Stimulated activated CD8-positive, alpha-beta memory T cell treated with anti-CD3 and anti-CD28 coated beads, Interleukin-4, amount 100 ng/mL, for 48 hours (primary cell): ENCODE measurements at places on chromosomes 16 and 17.

DNA sequence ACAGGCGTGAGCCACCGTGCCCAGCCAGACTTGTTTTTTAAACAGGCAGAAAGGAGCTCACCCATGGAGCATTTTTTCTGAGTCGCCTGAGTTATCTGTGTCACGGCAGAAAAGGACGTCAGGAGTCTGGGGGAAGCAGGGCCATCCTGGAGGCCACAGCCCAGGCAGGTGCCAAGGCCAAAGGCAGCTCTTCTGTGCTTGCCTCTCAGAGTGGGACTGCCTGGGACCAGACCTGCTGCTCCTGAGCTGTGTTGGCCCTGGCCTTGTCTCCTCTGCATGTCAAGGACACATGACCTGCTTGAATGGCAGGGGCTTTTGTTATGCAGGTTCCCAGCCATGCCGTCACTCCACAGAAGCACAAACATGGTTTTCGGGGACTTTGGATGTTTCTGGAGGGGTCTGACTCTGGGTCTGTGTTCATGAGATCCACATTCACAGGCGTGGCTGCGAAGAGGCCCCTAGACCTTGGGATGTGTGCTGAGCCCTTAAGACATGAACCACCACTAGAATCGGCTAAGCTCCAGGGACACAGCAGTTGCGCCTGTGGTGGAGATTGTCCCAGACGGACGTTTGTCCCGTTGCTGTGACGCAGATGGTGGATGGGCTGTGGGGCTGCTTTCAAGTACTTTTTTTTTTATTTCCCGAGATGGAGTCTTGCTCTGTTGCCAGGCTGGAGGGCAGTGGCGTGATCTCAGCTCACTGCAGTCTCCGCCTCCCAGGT is 33.8 kb downstream of the FOXK2 start:
- no peak for DNase-seq

GRCh38 chr17:63447471-63448009 is 1.4 kb upstream of the CYB561 start:
- DNase-seq: no peak

DNA sequence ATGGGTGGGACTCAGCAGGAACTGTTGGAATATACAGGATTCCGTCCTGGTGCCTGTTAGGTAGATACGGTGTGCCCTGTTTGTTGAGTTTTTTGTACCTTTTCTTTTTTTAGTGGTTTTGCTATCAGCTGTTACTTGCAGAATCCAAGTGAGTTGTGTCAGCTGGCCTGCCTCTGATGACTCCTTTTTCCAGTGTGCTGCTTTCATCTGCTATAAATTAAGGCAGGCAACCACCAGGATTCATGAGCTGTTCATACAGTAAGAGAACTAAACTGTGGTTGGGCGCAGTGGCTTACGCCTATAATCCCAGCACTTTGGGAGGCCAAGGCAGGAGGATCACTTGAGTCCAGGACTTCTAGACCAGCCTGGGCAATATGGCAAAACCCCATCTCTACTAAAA is 79.9 kb downstream of the WNT3 start:
- no peak for DNase-seq

- no peak for DNase-seq
Observed at GRCh38 chr17:82232322-82232820, 3.5 kb downstream of the SLC16A3 start.

DNA sequence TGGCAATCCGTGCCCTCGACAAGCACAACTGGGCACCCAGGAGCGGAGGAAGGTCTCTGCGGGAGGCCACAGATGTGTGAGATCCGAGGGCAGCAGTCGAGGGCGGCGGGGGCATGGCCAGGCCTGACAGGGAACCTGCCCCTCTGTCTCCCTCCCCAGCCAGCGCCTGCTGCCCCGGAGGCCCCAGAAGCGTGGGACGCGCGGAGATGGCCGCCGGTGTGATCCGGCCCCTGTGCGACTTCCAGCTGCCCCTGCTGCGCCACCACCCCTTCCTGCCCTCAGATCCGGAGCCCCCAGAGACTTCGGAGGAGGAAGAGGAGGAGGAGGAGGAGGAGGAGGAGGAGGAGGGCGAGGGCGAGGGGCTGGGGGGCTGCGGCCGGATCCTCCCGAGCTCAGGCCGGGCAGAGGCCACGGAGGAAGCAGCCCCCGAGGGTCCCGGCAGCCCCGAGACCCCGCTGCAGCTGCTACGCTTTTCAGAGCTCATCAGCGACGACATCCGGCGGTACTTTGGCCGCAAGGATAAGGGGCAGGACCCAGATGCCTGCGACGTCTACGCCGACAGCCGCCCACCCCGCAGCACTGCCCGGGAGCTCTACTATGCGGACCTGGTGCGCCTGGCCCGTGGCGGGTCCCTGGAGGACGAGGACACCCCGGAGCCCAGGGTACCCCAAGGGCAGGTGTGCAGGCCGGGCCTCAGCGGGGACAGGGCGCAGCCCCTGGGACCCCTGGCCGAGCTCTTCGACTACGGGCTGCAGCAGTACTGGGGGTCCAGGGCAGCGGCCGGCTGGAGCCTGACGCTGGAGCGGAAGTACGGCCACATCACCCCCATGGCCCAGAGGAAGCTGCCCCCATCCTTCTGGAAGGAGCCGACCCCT is 1.7 kb downstream of the PERCC1 start:
- DNase-seq: no peak

DNA sequence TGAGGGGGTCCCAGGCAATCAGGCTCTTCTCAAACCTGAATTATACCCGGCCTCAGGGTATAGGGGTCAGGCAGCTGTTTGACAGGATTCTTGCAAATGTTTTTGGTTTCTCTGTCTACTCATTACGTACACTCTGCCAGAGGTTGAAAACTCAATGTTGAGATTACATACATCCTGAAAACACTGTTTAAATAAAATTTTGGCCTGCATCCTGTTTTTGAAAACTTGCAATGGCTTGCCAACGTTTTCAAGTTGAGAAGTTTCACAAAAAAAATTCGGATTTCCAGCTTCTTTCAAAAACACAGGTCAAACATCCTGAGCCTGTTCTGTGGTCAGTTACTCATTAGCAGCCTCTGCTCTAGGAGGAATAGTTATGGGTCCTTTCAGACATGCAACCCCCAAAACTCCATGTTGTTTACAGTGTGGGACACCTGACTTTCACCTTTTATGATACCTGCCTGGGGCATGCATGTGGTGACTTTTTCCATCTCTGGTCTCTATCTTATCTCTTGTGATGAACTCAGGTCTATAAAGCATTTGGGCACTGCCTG is 577.8 kb downstream of the WWOX start:
- DNase-seq: no peak

DNA sequence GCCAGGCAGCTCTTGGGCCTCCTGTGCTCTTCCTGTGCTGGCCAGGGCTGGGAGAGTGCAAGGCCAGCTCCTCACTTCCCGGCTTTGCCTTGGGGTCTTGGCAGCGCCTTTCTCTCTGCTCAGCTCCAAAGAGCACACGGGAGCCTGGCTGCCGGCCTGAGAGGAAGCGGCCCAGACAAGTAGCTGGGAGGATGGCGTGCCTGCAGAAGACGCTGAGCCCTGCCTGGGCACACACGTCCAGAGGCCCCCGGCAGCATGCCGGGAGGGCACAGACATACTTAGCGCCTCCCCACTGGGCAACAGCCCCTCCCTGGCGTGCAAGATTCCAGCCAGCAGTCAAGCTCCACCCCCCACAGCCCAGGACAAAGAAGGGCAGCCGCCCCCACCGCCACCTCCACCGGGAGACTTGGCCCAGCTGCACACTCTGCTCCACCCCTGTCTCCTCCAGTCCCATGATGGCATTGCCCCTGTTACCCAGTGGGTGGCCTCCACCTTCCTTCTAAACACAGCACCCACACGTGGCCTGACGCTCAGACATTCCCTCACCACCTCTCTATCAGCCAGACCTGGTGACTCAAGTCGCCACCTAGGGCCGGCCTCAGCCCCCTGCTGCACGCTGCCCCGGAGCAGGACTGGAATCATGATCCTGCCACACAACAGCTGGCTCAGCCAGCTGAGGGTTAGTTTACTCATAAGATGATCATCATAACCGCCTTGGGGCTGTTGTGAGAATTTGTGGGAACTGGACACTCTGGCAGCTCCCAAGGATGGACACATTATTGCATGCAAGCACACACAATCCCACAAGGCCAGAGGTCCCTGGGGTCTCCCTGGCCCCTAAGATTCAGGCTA is 12.4 kb downstream of the SGCA start:
- peak; percentile 64 for DNase-seq

- DNase-seq: no peak
Observed at GRCh38 chr17:48609033-48609432, 1.8 kb downstream of the HOXB7 start.

DNA sequence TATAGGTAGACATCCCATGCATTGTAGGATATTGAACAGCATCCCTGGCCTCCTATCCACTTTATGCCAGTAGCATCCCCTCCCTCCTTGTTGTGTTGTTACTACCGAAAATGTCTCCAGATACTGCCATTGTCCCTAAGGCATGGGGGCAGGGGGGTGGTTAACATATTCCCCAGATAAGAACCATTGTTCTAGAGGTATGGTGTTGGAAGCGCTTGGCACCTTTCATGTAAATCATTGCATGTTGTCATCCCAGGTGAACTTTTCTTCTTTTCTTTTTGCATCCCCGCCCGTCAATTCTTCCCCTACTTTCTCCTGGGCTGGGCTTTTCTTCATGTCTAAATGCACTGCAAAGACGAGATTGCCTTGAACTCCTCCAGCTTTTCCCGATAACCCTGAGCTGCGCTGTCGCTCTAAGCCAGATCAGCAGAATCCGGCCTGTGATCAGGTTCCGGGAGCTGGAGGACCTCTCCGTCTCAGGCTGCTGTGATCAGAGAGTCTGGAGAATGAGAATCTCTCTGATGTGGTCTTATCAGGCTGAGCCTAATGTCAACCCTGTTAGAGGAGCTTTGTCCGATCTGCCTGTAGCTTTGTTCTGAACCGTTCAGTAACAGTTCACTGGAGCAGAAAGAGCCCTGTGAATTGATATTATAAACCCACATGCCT is 76.2 kb downstream of the RBFOX1 start:
- DNase-seq: no peak

- no peak for DNase-seq
Observed at GRCh38 chr17:9434642-9435057, 141.0 kb downstream of the STX8 start.

- no peak for DNase-seq
Observed at GRCh38 chr16:88970050-88970449, 7.0 kb downstream of the CBFA2T3 start.

- DNase-seq: no peak
Observed at GRCh38 chr17:64273006-64273405, 9.9 kb upstream of the TEX2 start.

DNA sequence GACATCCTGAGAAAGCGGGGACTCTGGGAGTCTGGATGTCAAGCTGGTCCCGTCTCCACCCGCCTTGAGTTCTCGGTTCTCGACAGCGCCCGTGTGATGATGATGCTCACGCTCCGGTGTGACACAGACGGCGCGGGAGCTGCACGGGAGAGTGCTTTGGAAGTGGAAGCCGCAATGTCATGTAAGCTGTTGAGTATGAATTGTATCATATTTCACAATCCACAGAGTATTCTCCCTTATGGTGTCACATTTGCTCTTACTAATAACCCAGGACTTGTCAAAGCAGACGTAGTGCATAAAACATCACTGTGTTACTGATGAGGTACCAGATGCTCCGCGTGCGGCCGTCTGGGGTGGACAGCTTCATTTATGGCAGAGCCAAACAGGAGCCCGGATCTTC is 217.5 kb upstream of the CHMP6 start:
- DNase-seq: no peak

DNA sequence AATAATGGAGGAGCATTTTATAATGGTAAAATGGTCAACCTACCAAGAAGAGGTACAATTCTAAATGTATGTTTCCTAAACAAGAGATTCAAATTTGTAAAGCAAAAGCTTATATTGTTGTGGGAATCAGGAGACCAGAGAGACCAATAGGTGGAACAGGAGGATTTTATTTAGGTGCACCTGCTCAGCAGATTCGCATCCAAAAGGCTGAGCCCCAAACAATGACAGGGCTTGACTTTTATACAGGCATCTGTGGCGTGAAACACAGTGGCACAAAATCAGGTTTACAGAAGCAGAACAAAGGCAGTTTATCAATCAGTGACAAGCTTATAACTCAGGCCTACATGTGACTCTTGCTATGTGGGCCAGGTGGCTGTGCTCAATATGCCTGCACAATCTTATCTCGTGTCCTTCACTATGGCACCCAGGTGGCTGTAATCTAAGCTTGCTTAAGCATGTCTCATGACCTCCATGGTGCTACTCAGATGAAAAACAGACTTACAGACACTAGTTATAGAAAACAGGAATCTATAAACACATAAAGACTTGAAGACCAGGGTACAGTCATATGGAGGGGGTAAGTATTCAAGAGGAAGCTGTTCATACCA is 780.2 kb upstream of the CA10 start:
- DNase-seq: no peak

- DNase-seq: no peak
Observed at GRCh38 chr17:42065201-42065600, 14.8 kb upstream of the C17orf113 start.

- DNase-seq: peak; percentile 50
Observed at GRCh38 chr17:74442670-74443515, 11.0 kb downstream of the GPRC5C start.

DNA sequence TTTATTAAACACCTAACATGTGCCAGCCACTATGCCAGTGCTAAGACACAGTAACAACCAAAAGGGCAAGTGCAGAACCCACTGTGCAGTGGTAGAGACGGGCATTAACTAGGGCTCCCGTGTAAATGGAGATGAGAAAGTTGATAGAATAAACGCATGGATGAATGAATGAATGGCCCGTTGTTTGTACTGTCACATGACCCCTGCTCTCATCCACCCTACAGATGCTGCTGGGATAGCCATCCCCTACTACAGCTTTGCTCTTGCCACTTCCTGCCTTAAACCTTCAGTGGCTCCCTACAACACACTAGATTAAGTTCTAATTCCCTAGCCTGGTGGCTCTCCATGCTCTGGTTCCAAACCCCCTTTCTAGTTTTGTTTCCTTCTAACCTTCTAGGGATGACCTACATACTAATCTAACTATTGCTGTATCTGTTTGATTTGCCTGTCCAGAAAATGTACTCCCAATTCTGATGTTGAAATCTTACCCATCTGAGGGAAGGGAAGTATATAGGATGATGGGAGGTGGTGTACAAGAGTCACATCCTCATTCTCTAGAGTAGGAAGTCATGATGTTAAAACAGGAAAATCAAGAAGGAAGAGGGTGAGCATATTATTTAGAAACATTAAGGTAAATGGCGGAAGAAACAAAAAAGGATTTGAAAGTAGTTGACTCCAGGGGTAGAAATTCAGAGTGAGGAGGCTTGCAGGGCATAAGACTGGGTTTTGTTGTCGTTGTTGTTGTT is 11.4 kb upstream of the TNRC6C start:
- no peak for DNase-seq

- no peak for DNase-seq
Observed at GRCh38 chr17:55452139-55452790, 30.6 kb upstream of the MMD start.
